CD4-positive, alpha-beta T cell treated with Interleukin-15 for 1 hour (primary cell): ENCODE measurements at places on chromosomes 11 and 22.

DNA sequence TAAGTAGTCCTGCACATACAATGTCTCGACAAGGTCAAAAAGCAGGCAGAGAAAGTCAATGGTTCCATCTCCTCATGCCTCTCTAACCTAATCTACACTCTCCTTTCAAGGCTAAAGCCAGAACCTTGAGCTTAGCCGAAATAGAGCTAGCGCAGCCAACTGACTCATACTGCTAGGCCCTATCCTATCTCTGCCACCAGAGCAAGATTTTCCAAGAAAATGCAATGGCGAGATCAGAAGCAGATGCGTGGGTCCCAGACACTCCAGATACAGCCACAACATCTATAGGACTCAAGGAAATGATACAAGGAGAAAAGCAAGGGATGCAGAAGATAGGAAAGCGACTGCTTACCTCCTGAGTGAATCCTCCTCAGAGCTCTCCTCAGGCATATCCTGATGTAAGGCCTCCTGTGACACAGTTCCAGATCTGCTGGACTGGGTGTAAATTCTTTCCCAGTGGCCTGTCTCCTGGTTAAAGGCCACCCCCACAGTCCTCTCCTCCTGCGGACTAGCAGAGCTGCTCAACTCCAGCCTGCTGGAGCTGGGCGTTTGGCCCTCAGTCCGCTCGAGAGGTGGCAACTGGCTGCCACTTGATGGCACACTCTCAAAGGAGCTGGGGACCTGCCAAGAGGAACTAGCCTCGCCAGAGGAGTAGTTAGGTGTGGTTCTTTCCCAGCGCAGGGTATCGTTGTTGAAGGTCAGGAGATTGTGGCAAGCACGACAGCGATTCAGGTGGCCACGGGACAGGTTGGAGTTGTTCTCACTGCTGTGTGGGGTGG lies 52.0 kb downstream of the AMBRA1 start:
- no peak for DNase-seq

DNA sequence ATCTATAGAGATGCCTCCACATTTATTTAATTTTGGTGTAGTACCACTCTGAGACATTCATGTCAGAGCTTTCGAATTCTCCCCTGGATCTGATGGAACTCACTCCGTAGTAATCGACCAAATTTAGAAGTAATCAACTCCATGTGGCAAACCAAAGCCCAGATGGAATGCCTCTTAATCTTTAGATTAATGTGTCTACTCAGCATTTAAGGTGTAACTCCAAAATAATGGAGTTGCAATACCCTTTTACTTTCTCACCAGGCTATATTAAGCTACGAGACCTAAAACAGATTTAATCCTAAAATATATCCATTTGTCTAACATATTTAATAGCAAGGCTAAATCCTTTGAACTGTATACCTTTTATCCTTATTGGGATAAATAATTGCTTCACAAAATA lies 473.3 kb downstream of the CNTN5 start:
- no peak for DNase-seq

DNA sequence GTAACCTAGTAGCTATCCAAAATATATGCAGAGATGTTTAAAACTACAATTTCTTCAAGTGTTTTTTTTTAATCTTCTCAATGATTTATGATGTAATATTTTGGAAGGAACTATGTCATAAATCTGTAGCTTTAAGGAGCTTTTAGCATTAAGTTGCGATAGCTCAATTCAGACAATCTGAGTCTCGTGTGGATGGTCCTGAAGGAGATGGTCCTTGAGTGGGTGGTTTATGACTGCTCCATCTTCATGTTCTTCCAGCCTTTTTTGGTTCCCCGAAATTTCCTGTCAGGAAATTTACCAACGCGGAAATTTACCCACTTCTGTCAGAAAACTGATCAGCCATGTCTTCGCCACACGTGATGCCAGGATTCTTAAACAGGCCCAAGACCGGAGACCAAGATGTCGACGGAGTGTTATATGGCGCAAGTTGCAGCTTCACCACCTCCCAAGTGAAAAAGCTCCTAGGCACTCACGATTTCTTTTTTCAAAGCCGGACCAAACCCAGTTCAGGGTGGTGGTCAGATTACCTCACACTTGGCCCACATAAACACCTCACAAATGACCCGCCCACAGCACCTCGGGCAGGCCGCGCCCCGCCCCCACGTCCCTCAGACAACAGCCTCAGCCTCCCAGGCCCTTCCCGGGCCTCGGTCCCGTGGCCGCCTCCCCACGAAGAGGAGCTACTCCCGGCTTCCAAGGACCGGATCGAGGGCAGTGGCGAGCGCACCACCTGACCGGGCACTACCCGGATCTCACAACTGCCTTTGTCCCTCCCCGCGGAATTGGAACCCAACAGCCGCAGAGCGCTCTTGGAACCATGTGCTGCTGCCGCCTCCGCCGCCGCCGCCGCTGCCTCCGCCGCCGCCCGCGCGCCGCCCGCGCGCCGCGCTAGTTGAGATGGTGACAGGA lies at the start of gene MORC2:
Gene MORC2, minus strand, starts transcription at position 760 of the 909 bp plus-strand sequence. CDS start 885 bp downstream, outside the sequence.
- no peak for DNase-seq

DNA sequence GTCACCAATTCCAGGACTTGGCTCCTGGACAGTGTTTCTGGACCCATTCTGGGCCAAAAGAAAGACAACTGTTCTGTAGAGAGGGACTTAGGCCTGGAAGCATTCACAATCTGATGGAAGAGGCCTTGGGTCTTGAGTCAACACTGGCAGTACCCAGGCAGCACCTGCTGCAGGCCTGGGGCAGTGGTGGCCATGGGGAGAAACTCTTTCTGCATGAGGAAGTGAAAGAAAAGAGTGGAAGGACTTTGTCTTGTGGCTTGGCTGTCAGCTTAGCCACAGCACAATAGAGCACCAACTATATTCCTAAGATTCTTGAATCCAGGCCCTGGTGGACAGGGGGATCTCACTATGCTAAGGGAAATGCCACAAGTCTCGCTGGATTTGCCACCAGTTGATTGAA lies 70.6 kb downstream of the CTSC start:
- DNase-seq = no peak

- no peak for DNase-seq
Measured at GRCh38 chr22:37740455-37741311, 43.8 kb downstream of the TRIOBP start.

- no peak for DNase-seq
Measured at GRCh38 chr11:111733611-111734088, 32.5 kb downstream of the PPP2R1B start.

GRCh38 chr11:96339706-96340554 lies 3.1 kb downstream of the MAML2 start:
- no peak for DNase-seq

DNA sequence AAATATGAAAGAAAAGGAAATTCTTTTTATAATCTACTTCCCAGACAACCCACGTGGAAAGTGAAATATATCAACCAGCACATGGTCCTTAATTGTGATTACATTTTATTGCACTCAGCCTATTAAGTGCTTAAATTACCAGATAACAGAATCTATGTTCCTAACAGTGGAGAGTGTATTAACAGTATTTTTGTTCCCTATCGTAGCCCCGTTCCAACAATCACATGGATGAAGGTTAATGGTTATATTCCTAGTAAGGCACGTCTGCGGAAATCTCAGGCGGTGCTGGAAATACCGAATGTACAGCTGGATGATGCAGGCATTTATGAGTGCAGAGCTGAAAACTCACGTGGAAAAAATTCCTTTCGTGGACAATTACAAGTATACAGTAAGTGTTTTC lies 626.1 kb upstream of the ARHGAP42 start:
- no peak for DNase-seq

- DNase-seq = no peak
Measured at GRCh38 chr11:120674542-120674941, 163.0 kb downstream of the GRIK4 start.

DNA sequence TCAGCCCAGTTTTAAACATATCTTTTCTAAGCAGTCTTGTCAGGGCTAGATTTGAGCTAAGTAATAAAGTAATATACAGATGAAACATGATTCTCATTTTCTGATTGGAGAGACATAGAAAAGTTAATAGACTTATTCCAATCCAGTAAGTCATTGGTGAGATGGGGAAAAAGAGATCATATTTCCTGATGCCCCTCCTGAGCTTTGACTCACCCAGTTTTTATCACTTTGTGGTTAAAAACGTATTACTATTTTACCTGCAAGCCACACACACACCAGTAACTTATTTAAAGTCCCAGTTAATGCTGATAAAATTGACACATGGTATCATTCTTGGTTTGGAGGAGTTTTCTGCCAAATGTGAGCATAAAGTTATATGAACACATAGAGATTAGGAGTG lies 306.8 kb downstream of the CADM1 start:
- DNase-seq = no peak
